ENCODE measurements at places on chromosomes 12 and 14.

DNA sequence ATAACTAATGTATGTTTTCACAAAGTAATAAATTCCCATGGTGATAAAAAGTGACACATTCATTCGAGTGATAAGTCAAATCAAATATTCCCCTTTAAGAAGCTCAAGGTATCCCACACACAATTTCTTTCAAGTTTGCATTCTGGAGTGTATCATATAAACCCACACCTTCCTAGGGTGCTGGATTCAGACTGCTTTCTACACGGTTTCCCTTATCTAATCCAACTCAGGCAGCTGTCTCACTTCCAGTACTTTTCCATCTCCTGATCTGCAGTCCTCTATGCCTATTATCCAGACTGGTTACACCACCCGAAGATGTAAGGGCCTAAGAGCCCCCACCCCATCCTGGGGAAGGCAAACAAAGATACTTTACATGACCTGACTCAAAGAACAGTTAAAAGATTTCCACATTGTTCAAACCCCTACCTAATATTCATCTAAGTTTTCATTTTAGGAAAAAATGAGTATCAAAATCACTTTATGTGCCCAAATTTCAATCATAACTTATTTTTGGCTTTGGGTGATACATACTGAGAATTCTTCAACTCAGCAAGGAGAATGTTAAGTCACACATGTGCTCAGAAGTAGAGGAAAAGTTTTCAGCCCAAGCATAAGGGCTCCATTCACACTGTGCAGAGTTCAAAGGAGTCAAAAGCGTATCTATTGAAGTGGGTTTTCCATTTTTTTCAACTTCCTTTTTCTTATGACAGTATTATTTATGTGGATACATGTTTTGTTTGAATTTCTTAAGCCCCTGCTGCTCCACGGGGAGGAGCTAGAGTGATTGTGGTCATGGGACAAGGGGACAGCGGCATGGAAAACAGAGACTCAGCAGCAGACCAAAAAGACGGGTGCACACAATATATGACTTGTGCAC lies 41.8 kb downstream of the CORO1C start:
- peak; percentile 50 for DNase-seq
- H3K27ac ChIP-seq = peak overlapping the region; percentile 86
- H3K4me3 ChIP-seq = peak overlapping the region; percentile 13
- no peaks in the 10 kb centered on the region for H3K36me3 ChIP-seq

DNA sequence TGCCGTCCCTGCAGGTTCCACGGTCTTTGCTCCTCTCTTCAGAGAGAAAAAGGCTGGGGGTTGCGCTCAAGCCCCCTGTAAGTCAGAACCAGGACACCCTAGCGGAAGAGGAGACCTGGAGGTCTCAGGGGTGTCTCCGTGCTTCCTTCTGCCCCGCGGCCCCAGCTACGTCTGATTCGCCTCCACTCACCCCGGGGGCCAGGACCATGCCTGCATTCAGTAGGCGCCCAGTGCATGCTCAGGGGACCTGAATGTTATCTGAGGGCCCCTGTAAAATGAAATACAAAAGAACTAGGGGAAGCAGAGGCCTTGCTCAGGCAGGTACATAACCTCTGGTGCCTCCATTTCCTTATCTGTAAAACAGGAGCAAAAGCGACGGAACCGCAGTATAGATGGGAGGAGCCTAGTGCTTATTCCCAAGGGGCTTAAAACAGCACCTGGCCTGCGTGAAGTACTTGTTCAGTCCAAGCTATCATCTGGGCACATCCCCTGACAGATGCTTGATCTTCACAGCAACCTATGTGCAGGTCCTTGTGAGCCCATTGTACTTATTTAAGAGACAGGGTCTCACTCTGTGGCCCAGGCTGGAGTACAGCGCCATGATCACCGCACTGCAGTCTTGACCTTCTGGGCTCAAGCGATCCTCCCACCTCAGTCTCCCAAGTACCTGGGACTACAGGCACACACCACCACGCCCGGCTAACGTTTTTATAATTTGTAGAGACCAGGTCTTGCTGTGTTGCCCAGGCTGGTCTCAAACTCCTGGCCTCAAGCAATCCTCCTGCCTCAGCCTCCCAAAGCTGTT lies 110.3 kb upstream of the NCOR2 start:
- no peaks in the 10 kb centered on the region for H3K36me3 ChIP-seq
- H3K4me1 ChIP-seq = peaks cover 50% of the 10 kb centered on the region
- no peak overlapping the region for H3K4me3 ChIP-seq
- no peak overlapping the region for H3K27ac ChIP-seq

GRCh38 chr14:73591690-73592449 lies at the start of gene ACOT4:
Gene ACOT4, plus strand, starts transcription at chr14:73591873. Its CDS starts 87 bp downstream, at chr14:73591960.
- H3K27ac ChIP-seq = peak within 1 kb of the TSS; percentile 79
- no peaks in the 10 kb centered on the region for H3K27me3 ChIP-seq
- no peaks in the 10 kb centered on the region for H3K36me3 ChIP-seq

- DNase-seq = no peak
- H3K4me1 ChIP-seq = peaks cover 11% of the 10 kb centered on the region
- no peak overlapping the region for H3K27ac ChIP-seq
Measured at GRCh38 chr14:32099473-32099872, 22.4 kb downstream of the ARHGAP5 start.

DNA sequence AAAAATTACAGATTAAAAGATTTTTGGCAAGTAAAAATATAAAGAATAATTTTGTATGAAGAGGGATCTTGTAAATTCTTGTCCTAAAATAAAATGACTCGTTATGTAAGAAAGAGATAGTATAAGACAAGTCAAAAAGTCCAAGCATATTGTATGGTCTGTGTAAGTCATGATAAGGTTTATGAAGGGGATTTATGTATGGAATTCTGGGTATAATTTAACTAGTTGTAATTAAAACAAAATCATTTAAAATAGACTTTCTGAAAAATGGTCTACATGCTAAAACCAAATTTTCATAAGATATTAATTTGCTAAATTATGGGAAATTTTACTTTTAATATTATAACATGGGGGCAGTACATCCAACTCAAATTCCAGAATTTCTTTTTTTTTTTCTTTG lies 17.6 kb upstream of the PEX5 start:
- no peaks in the 10 kb centered on the region for H3K27me3 ChIP-seq
- H3K36me3 ChIP-seq = no peaks in the 10 kb centered on the region
- no peaks in the 10 kb centered on the region for H3K4me1 ChIP-seq
- no peak for DNase-seq
- H3K27ac ChIP-seq = no peak overlapping the region

GRCh38 chr12:40793471-40793870 lies 101.2 kb downstream of the CNTN1 start:
- H3K4me3 ChIP-seq = no peak overlapping the region
- no peaks in the 10 kb centered on the region for H3K27me3 ChIP-seq
- no peaks in the 10 kb centered on the region for H3K4me1 ChIP-seq
- no peak for DNase-seq

GRCh38 chr14:28651148-28651547 lies 115.4 kb upstream of the FOXG1 start:
- DNase-seq = no peak
- no peaks in the 10 kb centered on the region for H3K36me3 ChIP-seq
- no peak overlapping the region for H3K4me3 ChIP-seq
- H3K4me1 ChIP-seq = no peaks in the 10 kb centered on the region
- H3K27ac ChIP-seq = no peak overlapping the region
- H3K27me3 ChIP-seq = no peaks in the 10 kb centered on the region

DNA sequence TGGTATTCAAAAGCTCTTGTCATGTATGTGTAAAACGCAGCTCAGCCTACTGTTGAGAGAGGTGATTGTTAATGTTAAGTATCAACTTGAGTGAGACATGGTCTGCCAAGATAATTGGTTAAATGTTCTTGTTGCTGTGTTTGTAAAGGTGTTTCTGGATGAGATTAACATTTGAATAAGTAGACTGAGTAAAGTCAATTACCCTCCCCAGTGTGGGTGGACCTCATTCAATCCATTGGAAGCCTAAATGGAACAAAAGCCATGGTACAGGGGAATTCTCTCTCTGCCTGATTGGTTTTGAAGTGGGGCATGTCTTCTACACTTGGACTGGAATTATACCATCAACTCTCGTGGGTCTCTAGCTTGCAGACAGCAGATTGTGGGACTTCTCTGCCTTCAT lies 63.8 kb upstream of the RERGL start:
- no peaks in the 10 kb centered on the region for H3K4me1 ChIP-seq
- H3K4me3 ChIP-seq = no peak overlapping the region
- H3K36me3 ChIP-seq = no peaks in the 10 kb centered on the region
- no peak overlapping the region for H3K27ac ChIP-seq
- no peaks in the 10 kb centered on the region for H3K27me3 ChIP-seq
- DNase-seq = no peak

DNA sequence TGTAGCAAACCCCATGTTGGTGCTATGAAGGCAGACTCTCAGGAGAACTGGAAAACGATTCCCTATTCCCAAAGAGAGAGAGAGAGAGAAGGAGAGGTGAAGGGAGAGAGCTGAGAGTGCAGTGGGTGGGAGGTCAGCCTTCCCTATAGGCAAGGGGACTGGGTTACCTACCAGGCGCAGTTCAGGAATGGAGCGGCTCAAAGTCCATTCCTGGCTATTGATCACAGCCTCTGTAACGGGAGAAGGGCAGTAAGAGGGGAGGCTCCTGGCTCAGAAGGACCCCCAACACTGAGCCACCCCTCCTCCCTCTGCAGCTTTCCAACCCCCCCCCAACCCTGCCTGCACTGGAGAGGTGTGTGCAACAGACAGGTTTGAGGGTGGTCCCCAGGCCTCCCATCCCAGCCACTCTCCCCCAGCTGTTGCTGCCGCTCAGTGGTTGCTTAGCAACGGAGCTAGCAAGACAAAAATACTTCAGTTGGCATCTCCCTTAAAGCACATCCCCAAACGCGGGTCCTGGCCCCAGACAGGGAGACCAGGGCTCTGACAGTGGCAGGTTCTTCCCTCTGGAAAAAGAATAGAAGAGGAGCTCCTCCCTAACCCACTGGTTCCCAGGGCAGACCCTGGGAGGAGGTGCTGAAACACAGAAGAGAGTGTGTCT lies 3.2 kb downstream of the AGAP2 start:
- H3K36me3 ChIP-seq = peaks cover 9% of the 10 kb centered on the region
- DNase-seq = no peak
- H3K4me1 ChIP-seq = peaks cover 36% of the 10 kb centered on the region
- H3K4me3 ChIP-seq = no peak overlapping the region
- no peak overlapping the region for H3K27ac ChIP-seq
- peaks cover 66% of the 10 kb centered on the region for H3K27me3 ChIP-seq

DNA sequence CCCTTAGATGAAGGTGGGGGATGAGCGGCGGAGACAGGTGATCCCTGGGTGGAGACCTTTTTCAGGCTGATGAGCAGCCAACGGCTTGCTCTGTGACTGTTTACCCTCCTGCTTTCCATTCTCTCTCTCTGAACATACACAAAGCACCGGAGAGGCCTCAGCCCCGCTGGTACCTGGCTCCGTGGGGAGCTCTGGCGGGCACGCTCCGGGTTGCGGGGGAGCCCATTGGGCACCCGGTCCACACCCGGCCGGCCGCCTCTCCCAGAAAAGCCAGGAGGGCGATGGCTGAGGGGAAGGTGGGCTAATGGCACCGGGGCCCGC lies 545 bp downstream of the SMARCC2 start:
- H3K4me1 ChIP-seq = peaks cover 29% of the 10 kb centered on the region
- H3K4me3 ChIP-seq = peak overlapping the region; percentile 85
- DNase-seq = no peak
- peaks cover 33% of the 10 kb centered on the region for H3K36me3 ChIP-seq

- no peaks in the 10 kb centered on the region for H3K4me1 ChIP-seq
- no peak overlapping the region for H3K4me3 ChIP-seq
- no peak overlapping the region for H3K27ac ChIP-seq
- DNase-seq = no peak
- no peaks in the 10 kb centered on the region for H3K36me3 ChIP-seq
Measured at GRCh38 chr14:83734431-83734830, 1795.5 kb upstream of the FLRT2 start.

GRCh38 chr12:2627076-2627834 lies 167.5 kb upstream of the FKBP4 start:
- no peaks in the 10 kb centered on the region for H3K4me1 ChIP-seq
- no peaks in the 10 kb centered on the region for H3K36me3 ChIP-seq
- H3K27ac ChIP-seq = no peak overlapping the region
- peaks cover 8% of the 10 kb centered on the region for H3K27me3 ChIP-seq

- H3K27ac ChIP-seq = peak overlapping the region; percentile 60
- DNase-seq = no peak
- peaks cover 4% of the 10 kb centered on the region for H3K27me3 ChIP-seq
- H3K36me3 ChIP-seq = no peaks in the 10 kb centered on the region
- no peak overlapping the region for H3K4me3 ChIP-seq
Measured at GRCh38 chr14:91412939-91413338, 4.7 kb downstream of the CCDC88C start.

DNA sequence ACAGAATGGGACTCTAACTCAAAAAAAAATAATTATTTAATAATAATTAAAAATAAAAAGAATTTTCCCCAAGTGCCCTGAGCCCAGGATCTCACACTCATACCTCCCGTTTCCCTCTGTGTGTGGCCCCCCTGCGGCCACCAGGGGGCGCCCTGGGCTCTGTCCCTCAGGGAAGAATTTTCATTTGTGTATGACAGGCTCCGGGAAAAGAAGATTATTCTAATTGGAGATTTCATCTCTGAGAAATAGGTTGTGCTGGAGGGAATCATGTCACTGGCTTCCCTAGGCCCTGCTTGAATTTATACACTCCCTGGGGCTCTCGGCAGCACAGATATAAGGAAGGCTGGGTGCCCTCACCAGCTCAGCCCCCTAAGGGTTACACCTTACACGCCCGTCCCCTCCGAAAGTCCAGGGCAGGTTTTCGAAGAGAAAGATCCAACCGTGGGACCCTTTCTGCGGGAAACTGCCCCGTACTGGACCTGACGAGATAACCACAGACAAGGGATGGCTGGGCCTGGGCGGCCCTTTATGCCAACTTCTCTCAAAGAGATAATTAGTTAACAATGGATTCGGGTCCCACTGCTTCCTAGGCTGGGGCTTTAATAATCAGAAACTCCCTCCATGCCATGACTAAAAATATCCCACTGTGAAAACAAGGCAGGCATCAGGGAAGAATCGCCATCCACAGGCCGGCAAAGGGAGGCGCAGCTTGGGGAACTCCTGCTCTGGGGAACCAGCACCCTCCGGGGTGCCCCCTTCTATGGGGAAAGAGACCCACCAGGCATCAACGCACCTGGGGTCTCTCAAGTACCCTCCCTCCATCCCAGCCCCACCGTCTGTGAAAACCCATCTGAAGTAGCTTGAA lies 80.7 kb downstream of the KDM2B start:
- H3K36me3 ChIP-seq = peaks cover 9% of the 10 kb centered on the region
- H3K27me3 ChIP-seq = no peaks in the 10 kb centered on the region
- H3K4me1 ChIP-seq = peaks cover 10% of the 10 kb centered on the region
- DNase-seq = peak; percentile 81

DNA sequence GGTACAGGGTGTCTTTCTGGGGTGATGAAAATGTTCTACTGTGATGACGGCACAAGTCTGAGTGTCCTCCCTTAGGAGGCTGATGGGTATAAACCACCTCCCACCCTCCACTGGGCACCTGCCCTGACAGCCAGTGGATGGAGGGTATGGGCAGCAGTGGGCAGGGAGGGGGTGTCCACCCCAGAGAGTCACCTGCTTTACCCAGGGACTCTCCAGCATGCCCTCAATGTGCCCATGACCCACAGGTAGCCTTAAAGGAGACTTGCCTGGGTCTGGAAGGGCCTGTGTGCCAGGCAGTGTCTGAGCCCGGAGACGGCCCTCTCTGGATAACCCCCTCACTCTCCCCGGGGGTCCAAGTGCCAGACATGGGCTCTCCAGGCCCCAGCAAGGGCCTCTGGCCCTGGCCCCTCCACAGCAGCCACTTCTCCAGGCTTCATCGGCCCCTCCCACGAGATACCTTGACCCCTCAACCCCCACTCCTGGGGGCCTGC lies 38.8 kb downstream of the CCNK start:
- H3K36me3 ChIP-seq = peaks cover 4% of the 10 kb centered on the region
- H3K27ac ChIP-seq = no peak overlapping the region
- peaks cover 33% of the 10 kb centered on the region for H3K4me1 ChIP-seq
- peak; percentile 34 for DNase-seq
- no peaks in the 10 kb centered on the region for H3K27me3 ChIP-seq
- H3K4me3 ChIP-seq = no peak overlapping the region
